GM18507 (cell line): ENCODE measurements at places on chromosomes 2 and 18.

- no peak for DNase-seq
Observed at GRCh38 chr2:219662566-219662965, 35.1 kb downstream of the SLC4A3 start.

DNA sequence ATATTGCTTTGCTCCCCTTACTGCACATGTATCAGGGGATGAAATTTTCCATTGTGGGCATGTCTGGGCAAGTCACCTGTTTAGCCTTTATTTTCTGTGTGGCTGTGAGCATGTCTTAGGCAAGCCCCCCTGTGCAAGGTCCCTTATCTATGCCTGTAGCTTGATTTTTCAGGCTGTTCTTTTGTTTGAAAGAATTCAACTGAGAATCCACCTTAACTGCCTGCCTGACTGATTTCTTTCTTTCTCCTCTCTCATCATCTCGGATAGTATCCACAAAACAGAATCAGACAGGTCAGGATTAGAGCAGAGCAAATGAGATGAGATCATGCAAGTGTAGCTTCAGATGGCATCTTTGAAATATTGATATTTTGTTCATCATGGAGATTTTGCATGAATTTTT is 1147.5 kb upstream of the ACVR2A start:
- no peak for DNase-seq

DNA sequence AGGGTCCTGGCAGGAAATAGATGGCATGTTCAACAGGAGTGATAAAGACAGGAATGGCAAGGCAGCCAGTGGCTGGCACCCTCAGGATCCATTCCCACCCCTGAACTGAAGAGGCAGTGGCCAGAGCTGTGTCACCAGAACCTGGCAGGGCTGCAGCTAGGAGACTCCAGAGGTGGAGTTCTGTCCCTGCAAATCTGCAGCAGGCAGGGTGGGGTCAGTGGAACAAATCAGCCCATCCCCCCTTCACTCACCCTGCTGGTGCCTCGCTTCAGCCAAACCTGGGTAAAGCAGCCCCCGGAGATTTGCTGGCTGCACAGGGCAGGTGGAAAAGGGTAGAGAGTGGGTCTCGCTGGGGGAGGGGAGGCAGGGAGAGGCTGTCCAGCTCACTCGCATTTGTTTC is 12.7 kb downstream of the INPP5D start:
- no peak for DNase-seq

- DNase-seq, result no peak
Observed at GRCh38 chr2:223865907-223866508, 28.6 kb upstream of the AP1S3 start.

DNA sequence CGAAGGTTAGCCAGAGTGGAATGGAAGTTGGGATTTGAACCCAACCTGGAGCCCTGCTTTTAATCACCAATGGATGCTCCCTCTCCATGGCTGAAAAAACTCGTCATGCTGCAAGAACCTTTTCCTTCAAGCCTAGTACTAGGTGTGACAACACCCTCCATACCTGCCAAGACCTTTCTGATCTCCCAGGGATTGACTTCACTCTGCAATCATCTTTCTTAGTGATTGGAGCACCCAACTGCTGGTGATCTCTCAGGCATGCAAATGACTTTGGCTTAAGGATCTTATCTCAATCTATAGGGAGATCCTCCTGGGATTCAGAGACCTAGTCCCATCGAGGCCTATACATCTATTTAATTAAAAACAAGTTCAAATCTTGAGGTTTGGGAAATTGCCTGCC is 23.5 kb upstream of the ITGB6 start:
- DNase-seq, result no peak

- DNase-seq, result no peak
Observed at GRCh38 chr2:112110966-112111365, 27.2 kb upstream of the FBLN7 start.

GRCh38 chr2:48328159-48328809 is 201.7 kb upstream of the STON1 start:
- DNase-seq, result no peak

DNA sequence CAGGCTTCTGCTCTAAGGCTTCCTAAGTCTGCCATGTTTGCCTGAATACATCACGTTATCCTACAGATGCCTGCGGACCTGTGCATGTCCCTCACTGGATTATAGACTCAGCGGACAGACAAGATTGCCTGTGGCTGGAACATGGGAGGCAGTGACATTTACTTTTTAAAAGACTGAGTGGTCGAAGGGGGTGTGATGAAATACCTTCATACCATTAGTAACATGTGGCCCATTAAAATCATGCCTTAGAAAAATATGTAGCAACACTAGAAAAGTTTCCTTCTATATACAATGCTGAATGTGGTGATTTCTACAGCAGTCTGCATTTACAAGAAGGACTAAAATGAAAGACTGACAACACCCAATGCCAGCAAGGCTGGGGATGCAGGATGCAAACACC is 154.4 kb downstream of the ASB1 start:
- no peak for DNase-seq

DNA sequence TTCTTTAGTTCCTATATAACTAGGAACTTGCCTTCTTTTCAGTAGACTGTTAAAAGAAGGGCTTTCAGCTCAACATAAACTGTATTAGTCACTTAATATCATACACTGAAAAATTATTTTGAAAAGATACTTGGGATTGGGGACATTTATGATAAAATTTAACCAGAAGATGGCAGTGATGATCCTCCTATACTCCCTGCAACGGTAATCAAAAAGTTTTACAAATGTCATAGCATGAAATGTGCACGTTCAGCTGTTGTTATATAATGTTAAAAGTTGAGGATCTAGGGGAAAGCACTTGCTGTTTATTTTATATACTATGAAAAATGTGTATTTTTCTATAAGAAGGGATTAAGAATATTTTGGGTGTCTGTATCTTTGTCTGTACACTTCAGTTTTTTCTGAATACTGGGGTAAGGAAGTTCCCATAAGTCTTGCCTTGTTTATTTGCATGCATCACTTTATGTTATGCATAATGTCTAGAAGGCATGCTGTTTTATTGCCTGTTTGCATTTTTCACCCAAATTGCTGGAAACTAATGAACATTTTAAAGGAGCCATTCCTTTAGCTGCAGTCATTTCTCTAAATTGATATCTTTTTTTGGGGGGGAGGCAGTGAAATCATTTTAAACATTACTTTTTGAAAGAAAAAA is 19.0 kb downstream of the DYNC1I2 start:
- DNase-seq, result no peak

DNA sequence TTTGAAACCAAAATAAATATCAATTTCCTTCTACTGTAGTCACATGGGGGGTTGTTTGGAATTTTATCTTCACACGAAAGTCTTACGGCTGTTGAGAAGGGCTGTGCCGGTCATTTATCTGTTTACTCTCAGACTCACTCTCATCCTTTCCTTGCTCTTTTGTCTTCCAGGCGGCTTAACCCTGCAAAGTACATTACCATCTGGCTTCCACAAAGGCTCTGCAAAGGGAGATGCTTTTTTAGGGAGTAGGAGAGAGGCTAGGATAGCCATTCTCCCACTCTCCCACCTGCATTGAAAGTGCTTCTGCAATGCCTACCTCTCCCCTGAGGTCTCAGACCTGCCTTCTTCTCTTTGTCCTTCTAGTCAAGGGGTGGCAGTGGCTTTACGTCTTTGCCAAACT is 247.6 kb downstream of the MEIS1 start:
- DNase-seq, result no peak

- no peak for DNase-seq
Observed at GRCh38 chr2:45382744-45383143, 228.3 kb downstream of the SRBD1 start.

GRCh38 chr2:95057535-95058370 is 32.2 kb downstream of the MAL start:
- no peak for DNase-seq

DNA sequence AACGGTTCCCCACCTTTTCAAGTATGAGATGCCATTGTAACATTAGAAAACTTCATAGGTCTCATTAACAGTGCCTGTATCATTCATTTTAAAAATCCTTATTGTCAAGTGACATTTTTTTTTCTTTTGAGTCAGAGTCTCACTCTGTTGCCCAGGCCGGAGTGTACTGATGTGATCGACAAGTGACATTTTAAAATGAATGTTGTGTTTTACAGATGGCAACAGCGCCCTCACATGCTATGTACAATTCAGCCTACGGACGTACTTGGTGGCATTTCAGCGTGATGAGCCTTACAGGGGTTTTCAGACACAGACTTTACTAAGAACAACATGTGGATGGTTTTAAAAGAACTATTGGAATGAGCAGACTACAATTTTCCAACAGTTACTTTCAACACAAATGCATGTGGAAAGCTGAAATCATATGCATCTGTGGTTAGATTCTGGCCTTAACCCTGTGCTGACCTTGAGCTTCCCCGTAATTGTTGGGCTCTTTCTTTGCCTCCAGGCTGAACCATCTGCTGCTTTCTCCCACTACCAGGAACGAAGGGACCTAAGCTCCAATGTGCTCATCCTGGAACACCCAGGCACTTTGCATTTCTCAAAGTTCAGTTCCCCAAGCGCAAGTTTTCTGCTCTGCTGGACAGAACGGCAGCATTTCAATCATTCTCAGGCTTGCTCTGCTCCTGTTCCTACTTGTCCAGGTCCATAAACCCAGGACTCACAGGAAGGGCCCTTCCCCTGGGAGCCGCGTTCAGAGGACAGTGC is 119.9 kb upstream of the NDUFV2 start:
- DNase-seq, result no peak

DNA sequence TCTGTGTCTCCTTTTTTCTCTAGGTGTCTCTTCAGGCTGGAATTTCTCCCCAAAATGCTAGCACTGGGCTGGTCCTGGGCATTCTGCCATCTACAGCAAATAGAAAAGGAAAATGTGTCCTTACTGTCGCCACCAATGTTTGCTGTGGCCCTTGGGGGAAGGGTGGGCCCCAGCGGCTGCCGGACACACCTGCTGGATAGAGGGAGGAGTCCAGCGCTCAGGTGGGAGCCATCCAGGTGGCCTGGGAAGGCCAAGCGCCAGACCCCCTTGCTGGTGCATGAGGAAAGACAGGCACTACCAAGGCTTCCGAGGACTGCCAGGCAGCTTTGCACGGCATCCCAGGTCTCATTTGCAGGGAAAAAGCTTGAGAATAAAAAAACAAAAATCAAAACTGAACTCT is 147.7 kb upstream of the GATA6 start:
- no peak for DNase-seq

DNA sequence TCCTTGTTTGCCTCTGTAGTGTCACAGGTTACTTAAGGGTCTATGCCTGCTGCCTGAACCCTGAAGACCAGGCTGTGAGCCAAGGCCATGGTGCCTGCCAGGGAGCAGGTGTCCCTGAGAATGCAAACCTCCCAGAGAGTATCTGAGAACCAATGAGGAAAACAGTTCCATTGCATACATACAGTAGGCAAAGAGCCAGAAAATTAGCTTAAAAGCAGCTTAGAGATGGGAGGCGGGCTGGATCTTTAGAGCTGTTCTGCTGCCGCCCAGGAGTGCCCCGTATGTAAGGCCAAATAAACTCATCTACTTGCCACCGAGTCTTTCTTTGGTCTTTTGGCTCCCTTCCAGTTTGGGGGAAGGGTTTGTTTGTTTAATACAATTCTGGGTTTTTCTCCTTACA is 327.9 kb downstream of the CLIP4 start:
- DNase-seq, result no peak

DNA sequence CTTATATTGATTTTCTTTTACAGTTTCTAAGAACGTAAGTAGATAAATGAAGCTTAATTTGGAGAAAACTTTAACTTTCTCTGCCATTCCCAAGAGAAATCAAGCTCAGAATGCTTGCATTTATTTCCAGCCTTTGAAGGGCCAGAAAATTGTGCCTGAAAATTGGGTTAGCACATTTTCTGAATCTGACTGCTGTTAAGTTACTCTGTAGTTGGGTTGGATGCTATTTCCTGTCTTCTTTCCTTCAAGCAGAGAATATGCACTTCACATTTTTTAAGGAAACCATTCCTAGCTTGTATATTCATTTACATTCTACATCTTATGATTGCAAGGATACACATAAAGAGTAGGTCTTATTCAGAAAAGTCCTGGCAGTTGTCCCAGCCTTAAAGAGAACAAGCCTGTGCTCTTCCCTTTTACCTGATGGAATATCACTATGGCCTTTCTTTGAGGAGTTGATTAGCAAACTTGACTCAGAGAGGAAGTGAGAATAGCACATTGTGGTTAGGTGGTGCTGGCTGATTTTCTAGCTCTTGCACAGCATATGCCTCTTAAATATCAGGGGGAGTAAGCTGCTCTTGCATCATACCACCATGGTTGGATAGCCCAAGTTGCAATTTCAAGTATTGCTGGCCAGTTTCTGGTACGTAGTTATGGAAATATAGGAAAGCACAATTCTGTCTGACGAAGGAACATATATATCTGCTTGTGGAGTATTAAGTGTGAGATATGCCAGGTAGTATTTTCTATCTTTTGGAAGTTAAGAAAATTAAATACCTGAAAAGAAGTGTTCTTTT is 133.7 kb downstream of the COMMD1 start:
- peak; percentile 68 for DNase-seq

GRCh38 chr18:43571078-43571689 is 293.9 kb upstream of the SYT4 start:
- DNase-seq, result no peak

- DNase-seq, result no peak
Observed at GRCh38 chr2:158905784-158906183, 62.7 kb upstream of the TANC1 start.

DNA sequence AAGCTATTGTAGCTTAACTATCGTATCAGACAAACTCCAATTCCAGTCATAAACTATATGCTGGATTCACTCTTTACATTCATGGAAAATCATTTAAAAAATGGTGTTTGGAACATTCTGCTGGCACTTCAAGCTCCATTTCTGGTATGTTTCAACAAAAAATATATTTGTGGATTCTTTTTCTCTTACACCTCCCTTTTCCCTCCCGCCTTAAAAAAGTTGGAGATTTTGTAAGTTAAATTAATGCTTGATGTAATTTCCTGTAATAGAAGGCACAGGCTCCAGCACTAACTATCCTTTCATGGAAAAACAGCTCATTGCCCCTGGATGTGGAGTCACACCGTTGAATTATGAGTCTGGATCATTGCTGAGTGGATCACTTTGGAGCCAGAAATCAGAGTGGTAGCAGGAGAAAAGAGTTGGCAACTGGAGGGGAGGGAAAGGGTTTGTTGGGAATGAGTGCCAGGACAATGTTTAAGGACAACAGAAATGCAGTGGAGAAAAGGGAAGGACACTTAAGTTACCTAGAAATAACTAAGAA is 102.8 kb downstream of the ICOS start:
- no peak for DNase-seq

DNA sequence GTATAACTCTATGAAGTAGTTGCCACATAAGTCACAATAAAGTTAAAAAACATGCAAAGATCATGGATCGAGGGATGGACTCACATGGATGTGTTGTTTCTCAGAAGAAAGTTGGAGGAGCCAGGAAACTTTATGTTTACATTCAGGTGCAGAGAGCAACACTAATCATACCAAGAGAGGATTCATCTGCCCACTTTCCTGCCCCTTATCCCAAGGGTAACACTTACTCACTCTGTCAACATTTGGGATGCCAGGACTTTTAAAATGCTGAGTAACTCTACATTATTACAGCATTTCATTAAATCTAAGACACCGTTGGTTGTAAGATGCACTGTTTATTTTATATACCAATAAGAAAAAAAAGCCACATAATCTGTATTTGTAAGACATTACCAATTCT is 170.4 kb downstream of the KCNE4 start:
- DNase-seq, result no peak

GRCh38 chr2:11305958-11306357 is 38.5 kb downstream of the ROCK2 start:
- DNase-seq, result no peak

GRCh38 chr18:697800-698199 is 14.6 kb downstream of the ENOSF1 start:
- DNase-seq, result no peak
